ENCODE measurements at places on chromosomes 11 and 22.

DNA sequence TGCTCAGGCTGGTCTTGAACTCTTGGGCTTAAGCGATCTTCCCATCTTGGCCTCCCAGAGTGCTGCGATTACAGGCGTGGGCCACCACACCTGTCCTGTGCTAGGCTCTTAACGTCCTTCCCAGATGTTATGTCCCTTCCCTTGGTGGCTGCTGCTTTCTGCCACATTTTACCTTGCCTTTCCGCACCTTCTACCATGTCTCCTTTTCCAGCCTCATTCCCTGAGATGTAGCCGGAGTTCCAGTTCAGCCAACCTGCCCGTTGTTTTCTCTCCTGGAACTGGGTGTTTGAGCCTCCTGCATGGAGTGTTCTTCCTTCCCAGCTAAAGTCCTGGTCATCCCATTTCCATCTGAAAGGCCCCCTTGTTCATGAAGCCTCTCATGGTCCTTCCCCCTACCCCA lies 95.3 kb downstream of the PTPRJ start:
- no peak for DNase-seq

DNA sequence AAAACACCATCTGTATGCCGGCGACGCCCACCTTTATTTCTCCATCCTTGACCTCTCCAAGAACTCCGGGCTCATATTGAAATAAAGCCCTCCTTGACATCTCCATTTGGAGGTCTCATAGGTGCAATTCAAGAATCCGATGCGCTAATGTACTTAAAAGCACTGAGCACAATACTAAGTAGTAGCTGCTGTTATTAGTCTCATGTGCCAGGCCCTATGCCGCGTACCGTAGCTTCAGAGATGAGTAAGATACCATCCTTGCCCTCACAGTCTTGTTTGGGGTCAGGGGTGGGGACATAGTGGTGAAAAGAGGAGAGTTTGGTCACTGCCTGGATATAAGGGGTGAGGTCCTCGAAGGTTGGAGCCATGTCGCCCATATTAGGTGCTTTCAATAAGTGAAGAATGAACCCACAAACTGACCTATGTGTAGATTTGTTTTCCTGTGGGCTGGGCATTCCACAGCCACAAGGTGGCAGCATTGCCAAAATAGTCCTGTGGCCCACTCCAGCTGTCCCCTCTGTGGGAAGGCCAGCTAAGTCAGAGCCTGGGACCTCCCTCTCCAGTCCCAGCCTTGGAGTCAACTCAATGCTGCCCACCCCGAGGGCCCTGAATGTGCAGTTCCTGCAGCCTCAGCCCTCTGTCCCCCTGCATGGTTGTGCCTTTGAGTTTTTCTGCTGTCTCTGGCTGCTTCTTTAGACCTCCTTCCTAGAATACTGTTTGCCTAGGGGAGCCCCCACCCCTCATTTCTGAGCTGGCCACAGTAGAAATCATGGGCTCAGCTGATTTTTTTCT lies 6.5 kb downstream of the DCPS start:
- DNase-seq, result no peak

DNA sequence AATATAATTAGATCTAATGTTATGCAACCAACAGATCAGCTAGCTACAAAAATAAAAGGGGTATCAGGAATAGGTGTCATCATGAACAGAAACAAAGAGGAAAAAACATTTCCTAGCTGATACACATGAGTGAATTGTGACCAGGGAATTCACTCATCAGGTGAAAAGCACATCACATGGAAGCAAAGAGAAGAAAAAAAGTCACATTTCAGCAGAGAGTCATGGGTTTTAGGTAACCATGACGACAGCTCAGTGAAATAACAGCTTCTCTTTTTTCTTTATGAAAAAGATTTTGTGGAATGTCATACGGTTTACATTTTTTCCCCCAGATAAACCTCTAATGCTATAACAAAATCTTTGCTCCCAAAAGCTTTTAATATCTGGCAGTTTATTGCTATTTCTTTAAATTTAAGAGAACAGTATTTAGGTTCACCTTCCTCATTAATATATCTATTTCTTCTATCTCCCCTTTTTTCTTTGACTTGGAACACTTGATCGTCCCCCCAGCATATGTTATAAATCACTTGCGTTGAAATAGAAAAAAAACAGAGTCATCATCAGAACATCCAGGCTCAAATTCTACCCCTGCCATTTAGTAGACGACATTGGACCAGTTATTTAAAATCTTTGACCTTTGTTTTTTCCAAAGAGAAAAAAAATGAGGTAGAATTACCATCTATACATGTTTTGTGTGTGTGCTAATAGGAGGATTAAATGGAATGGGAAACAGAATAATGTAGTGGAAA lies 5.3 kb downstream of the TYR start:
- no peak for DNase-seq

DNA sequence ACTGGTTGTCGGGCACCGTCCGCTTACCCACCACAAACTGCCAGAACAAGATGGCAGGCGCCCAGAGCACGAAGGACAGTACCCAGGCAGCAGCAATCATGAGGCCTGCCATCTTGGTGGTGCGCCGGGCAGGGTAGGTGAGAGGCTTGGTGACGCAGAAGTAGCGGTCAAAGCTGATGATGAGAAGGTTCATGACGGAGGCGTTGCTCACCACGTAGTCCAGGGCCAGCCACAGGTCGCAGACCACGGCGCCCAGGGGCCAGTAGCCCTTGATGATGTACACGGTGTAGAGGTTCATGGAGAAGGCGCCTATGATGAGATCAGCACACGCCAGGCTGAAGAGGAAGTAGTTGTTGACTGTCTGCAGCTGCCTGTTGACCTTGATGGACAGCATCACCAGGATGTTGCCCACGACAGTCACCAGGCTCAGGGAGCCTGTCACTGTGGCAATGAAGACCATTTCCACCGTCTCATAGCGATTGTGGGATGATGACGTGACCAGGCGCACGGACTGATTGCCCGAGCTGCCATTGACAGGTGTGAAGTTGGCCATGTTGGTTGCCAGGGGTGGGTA lies 4.6 kb downstream of the MDK start:
- no peak for DNase-seq

- DNase-seq, result no peak
These were observed 154.3 kb downstream of the BUD13 start for GRCh38 chr11:116618461-116618860.

DNA sequence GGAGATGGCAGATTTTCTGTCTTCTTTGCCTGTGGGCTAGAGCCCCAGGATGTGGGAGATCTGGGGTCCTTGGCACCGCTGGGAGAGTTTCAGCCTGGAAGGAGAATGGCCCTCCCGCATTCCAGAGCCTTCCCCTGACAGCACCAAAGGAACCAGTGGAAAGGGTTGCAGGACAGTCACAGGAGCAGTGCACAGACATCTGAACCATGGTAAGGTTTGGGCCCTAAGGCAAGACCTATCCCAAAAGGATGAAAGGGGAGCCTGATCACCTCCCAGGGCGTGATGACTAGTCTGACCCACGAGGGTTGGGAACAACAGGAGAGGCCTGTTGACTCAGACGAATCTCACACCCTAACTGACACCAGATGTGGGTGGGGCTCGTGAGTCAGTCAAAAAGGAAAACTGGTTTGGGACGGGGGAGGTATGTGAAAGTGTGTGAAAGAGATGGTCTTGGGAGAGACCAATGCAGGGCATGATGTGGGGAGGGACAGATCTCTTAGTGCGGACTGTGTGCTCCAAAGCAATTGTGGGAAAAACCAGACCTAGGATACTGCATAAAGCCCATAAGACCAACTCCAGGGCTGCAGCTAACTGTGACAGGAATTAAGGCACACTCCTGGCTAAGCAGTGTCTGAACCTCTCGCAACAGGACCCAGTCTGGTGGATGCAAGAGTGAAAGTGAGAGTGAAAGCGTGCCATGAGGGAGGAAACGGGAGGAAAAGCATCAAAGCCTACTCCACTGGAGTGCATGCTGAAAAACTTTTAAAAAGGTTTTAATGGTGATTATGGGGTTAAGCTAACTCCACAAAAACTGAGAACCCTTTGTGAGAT lies 39.1 kb upstream of the GLYAT start:
- no peak for DNase-seq

- DNase-seq, result no peak
These were observed 24.3 kb downstream of the CCDC15 start for GRCh38 chr11:124978316-124978715.

DNA sequence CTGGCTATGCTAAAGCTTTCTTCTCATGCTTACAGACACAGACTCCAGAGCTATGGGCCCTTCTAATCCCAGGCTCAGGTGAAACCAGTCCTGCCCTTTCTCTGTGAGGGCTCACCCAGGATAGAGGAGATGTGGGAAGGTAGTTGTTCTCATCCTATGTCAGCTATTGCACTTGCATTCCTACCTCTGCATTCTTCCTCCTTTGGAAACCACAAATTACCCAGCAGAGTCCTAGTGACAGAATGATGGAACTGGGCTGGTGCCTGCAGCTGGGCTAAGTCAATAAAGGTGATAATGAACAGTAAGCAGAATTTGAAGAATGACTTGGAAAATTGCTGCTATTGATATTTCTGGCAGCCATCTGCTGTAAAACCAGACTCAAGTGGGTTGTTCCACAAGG lies 560.0 kb downstream of the TMEM135 start:
- DNase-seq, result no peak

DNA sequence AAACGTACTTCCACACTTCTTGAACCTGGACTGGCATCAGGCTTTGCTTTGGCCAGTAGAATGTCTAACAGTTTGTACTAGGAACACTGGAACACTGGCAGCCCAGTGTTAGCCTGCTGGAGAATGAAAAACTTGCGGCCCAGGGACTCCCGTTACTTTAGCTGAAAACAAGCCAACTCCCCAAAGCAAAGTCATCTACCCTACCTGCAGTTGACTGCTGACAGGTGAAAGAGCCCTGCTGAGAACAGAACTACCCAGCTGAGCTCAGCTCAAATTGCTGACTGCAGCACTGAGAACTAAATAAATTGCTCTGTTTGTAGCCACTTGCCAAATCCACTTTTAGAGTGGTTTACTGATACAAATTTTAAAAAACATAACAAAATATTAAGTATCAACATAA lies 342.5 kb downstream of the LRRC4C start:
- no peak for DNase-seq

GRCh38 chr22:46674906-46675305 lies 54.7 kb downstream of the GRAMD4 start:
- DNase-seq, result no peak

DNA sequence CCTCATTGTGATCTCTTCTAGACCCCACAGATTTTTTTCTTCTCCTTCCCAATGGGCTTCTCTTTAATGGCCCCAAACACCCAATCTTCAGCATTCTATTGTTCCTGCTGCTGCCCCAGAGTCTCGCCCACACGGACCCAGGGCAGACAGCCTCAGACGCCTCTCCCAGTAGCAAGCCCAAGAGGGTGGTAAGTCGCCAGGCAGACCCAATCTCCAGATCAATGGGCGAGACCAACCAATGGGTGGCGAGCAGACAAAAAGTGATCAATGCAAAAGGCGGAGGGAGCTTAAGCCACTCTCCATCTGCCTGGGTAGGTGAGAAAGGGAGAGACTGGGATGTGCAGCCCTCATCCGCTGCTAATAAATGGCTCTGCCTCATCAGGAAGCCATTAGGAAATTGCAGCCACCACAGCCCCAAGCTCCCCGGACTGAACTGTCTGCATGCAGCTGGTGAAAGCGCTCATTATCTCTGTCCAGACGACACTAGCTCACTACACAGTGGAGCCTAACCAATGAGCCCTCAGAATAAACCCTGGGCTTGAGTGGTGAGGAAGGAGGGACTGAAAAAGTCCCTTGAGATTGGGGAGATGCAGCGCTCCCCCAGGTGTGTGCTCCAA lies 81.8 kb downstream of the ETS1 start:
- DNase-seq, result no peak

GRCh38 chr11:7319501-7319900 lies 67.8 kb downstream of the SYT9 start:
- no peak for DNase-seq

- no peak for DNase-seq
These were observed 511 bp downstream of the PKDREJ start for GRCh38 chr22:46262449-46263215.

DNA sequence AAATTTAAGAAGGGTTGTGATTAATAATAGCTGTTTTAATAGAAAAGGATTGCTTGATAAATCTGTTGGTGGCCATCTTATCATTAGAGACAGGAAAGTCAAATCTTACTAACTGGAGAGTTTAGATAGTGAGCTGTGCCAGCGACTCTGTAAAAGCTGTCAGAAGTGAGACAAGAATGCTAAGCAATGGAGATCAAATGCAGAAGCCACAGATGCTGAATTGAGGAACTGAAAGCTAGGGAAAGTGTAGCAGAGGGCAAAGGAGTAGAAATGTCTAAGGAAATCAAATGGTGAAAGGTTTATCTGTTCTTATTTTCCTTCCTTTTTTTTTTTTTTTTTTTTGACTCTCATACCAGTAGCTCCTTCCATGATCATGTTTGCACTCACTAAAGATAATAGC lies 13.7 kb downstream of the MS4A13 start:
- DNase-seq, result no peak

- no peak for DNase-seq
These were observed 1015.0 kb upstream of the RAG2 start for GRCh38 chr11:37613031-37613430.

DNA sequence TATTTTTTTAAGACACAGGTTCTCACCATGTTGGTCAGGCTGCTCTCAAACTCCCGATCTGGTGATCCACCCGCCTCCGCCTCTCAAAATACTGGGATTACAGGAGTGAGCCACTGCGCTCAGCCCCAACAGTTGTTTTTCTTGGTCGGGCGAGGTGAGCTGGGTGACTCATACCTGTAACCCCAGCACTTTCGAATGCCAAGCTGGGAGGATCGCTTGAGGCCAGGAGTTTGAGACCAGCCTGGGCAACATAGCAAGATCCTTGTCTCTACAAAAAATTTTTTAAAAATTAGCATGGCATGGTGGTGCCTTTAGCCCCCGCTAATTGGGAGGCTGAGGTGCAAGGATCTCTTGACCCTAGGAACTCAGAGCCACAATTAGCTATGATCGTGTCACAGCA lies 7.0 kb upstream of the NF2 start:
- DNase-seq, result no peak

DNA sequence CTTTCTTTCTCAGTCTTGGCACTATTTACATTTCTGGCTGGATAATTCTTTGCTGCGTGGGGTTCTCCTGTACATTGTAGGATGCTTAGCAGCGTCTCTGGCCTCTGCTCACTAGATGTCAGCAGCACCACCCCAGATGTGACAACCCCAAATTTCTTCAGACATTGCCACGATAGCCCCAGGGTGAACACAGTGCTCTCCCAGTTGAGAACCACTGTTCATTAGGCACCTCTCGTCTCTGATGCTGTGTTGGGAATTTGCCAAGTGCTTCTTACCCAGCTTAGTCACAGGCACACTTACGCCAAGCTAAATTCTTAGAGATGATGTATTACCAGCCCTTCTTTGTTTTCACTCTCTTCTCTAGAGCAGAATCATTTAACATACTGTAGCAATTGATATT lies 9.4 kb downstream of the TRIM6 start:
- DNase-seq, result no peak

- no peak for DNase-seq
These were observed 50.6 kb upstream of the FTH1 start for GRCh38 chr11:62017878-62018655.

Data from T-helper 22 cell (primary cell).